ENCODE measurements at places on chromosomes 12 and 14.

DNA sequence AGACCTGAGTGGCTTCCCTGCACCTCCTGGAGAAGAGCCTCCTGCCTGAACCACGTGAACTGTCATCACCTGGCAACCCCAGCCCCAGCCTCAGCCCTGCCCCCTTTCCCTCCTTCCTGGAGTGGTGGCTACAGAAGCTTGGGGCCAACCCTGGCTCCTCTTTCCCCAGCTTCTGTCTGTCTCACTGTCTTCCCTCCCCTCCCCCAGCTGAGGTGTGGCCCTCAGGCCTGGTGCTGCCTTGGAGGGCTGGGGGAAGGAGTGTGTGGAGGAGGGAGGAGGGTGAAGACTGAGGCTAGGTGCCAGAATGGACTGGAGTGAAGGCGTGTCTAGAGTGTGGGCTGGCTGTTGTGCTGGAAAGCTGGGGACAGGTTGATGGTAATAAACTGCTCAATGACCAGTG, 9.7 kb downstream of the NFATC4 start:
- DNase-seq, result no peak

- no peak for DNase-seq
Measured at GRCh38 chr12:116366456-116366776, 88.9 kb upstream of the MED13L start.

GRCh38 chr12:113854385-113855142, 111.6 kb downstream of the RBM19 start:
- no peak for DNase-seq

DNA sequence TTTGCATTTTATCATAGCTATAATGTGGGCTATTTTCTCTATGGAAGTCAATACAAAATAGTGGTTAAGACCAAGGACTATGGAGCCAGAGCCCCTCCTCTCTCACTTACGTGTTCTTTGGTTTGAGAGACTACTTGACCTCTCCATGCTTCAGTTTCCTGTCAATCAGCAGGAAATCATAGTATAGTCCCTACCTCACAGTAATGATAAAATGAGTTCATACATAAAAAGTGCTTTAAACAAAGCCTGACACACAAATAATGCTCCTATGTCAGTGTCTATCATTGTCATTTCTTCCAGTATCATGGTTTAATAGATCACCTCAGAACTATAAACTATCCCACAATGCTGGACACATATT, 90.4 kb downstream of the MED13L start:
- no peak for DNase-seq

GRCh38 chr12:42402821-42403411, 76.9 kb downstream of the PPHLN1 start:
- DNase-seq, result no peak

GRCh38 chr12:94426049-94426448, 33.6 kb downstream of the CEP83 start:
- DNase-seq, result no peak

GRCh38 chr12:3421191-3421978, 69.6 kb upstream of the PRMT8 start:
- DNase-seq, result no peak

DNA sequence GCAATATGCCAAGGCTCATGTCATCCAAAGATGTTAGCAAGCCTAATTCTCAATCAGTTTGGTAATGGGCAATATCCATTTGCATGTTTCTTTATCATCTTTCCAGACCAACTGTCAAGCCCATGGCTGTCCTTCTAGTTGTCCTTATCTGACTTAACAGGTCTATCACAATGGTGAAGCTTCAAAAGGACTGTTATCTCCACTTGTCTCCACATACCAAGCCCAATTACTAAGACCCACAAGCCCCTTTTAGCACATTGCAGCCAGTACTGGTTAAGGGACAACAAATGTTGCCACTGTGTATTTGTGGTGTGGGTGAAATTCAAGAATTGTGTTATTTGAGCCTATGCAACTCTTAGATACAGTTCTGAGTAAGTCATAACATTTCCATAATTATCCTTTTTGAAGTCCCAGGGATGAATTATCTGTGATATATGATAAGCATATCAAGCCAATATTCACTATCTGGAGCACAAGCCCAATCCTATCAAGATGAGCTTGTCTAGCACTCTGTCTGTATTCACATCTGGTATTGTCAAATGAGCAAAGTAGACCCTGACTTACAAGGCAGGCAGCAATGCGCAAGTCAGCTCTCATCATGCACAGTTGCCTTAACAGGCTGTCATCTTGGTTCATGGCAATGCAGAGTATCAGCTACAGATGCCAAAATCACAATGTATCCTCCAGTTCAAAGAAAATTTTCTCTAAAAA, 19.3 kb upstream of the ST8SIA1 start:
- DNase-seq, result no peak

- DNase-seq, result no peak
Measured at GRCh38 chr14:57692671-57693070, 173.2 kb downstream of the SLC35F4 start.

DNA sequence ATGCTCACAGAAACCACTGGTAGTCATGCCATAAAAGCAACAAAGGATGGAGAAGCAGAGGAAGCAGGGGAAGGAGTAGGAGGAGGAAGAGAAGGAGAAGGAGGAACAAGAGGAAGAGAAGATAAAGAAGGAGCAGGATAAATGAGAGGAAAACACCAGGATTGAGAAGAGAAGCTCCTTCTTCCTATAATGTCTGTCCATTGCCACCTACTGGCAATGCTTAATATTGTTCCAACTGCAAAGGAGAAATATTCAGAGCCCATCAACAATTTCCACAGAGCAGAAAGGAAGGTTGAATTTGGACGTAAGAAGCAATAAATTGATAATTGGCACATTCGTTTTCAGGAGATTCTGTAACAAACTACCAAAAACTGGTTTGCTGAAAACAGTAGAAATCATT, 898.4 kb downstream of the SLC16A7 start:
- no peak for DNase-seq

GRCh38 chr12:23222801-23223200, 597.8 kb downstream of the ETNK1 start:
- DNase-seq, result no peak

GRCh38 chr14:73424453-73424852, 33.9 kb downstream of the NUMB start:
- DNase-seq, result no peak

- DNase-seq, result no peak
Measured at GRCh38 chr12:61757831-61758505, 502.2 kb upstream of the USP15 start.

GRCh38 chr12:89363582-89363981, 11.3 kb upstream of the DUSP6 start:
- no peak for DNase-seq
